ENCODE measurements at places on chromosomes 4 and X. TPM values are rescaled to one million over a fixed set of nuclear protein-coding genes. Genes with fewer than 3 reads are reported as not detected.

Gene CPE
- total RNA-seq: not detected

Gene BEND2
- not detected for total RNA-seq

Gene UPF3B
- total RNA-seq: 12.6 TPM

Gene FDCSP
- not detected for total RNA-seq

Measured in activated CD4-positive, alpha-beta T cell treated with anti-CD3 and anti-CD28 coated beads, Interleukin-2, amount 10 ng/mL, durations not matched to agents 24 days and 14 days (primary cell).